HFFc6 (cell line): ENCODE measurements at places on chromosomes 2 and 18. TPM values are rescaled to one million over a fixed set of nuclear protein-coding genes. Genes with fewer than 3 reads are reported as not detected.

DNA sequence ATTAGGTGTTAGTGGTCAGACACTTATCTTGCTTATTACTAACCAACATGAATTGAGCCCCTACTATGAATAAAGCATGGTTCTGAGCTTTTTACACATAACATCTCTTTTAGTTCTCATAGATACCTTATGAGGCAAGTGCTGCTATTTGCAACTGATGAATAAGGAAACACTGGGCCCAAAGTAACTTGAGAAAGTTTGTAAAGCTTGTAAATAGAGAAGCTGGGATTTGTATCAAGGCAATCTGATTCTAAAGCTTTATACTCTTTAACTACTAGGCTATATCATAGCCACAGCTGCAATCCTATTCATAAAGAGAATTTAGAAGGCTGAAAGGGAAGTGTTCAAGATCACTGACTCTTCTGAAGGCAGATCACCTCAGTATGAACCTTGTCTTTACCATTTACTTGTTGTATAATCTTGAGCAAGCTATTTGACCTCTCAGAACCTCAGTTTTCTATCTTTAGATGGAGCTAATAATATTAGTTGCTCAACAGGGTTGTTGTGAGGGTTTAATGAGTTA is 60.4 kb downstream of the ABCB11 start:
- H3K27me3 ChIP-seq = no peaks in the 10 kb centered on the region; the same call in 1 of the 2 replicates
- no peaks in the 10 kb centered on the region for H3K36me3 ChIP-seq
- no peaks in the 10 kb centered on the region for H3K4me1 ChIP-seq
- no peak overlapping the region for H3K4me3 ChIP-seq
- H3K27ac ChIP-seq = no peak overlapping the region

- H3K27me3 ChIP-seq = no peaks in the 10 kb centered on the region
- H3K36me3 ChIP-seq = peaks cover 5% of the 10 kb centered on the region
- no peak overlapping the region for H3K4me3 ChIP-seq
- H3K4me1 ChIP-seq = no peaks in the 10 kb centered on the region
- DNase-seq = no peak
- no peak overlapping the region for H3K27ac ChIP-seq
Measured at GRCh38 chr18:38693104-38693503, 1127.5 kb upstream of the CELF4 start.

DNA sequence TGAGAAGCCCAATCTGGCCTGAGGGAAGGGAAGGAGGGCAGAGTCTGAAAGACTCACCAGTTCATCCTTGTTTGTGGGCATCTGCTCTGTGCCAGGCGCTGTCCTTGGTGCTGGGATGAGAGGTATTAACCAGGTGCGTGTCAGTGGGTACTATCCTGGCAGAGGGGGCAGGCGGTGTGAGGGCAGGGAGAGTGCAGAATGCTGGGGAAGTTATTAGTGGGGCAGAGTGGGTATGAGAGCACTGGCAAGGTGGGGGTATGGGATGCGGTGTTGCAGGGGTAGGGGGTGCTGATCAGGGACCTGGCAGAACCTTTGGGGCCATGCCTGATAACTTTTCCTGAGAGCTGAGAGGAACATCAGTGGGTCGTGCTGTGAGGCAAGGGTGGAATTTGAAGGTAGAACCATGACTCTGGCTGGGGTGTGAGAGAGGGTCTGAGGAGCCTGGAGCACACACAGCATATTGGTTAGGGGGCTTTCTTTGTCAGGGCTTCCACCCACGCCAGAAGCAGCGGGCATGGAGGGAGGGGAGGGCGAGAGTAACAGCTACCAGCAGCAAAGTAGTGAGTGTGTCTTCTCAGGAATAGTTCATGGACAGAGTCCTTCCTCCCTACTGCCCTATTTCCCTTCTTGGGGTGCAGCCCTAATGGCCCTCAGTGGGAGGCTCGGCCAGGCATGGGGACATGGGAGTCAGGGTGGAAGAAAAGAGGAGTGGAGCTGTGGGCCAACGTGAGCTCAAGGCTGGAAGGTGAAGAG is 290.7 kb downstream of the CYP26B1 start:
- H3K36me3 ChIP-seq = peaks cover 5% of the 10 kb centered on the region
- no peak for DNase-seq
- no peaks in the 10 kb centered on the region for H3K4me1 ChIP-seq

- DNase-seq = no peak
- H3K4me1 ChIP-seq = peaks cover 20% of the 10 kb centered on the region
- H3K36me3 ChIP-seq = no peaks in the 10 kb centered on the region
- peaks cover 2% of the 10 kb centered on the region; the same call in 1 of the 2 replicates for H3K27me3 ChIP-seq
Measured at GRCh38 chr18:62885804-62886203, 170.5 kb downstream of the PHLPP1 start.

- no peaks in the 10 kb centered on the region for H3K36me3 ChIP-seq
- no peak for DNase-seq
- peaks cover 31% of the 10 kb centered on the region for H3K27me3 ChIP-seq
- H3K4me1 ChIP-seq = no peaks in the 10 kb centered on the region
Measured at GRCh38 chr18:62396381-62396780, 71.3 kb downstream of the TNFRSF11A start.

EVA1A gene
- 69.2 to 85.1 TPM (median 77.1 TPM) in 3 replicates for total RNA-seq

NEU4 gene
- total RNA-seq = 0.08 TPM in 1 of 3 replicates, not detected in the others

RGPD3 gene
- total RNA-seq = 0.07 to 0.12 TPM (median 0.09 TPM) in 3 replicates

- H3K27me3 ChIP-seq = no peaks in the 10 kb centered on the region
- DNase-seq = no peak
- no peak overlapping the region for H3K4me3 ChIP-seq
- no peak overlapping the region for H3K27ac ChIP-seq
- no peaks in the 10 kb centered on the region for H3K4me1 ChIP-seq
Measured at GRCh38 chr18:7889515-7889914, 322.4 kb downstream of the PTPRM start.

UNC80 gene
- total RNA-seq = not detected in 3 replicates

AQP12B gene
- not detected in 3 replicates for total RNA-seq

RETREG2 gene
- total RNA-seq = 78.2 to 86.7 TPM (median 83.1 TPM) in 3 replicates

- H3K36me3 ChIP-seq = no peaks in the 10 kb centered on the region
- DNase-seq = no peak
- no peak overlapping the region for H3K27ac ChIP-seq
- no peaks in the 10 kb centered on the region for H3K4me1 ChIP-seq
Measured at GRCh38 chr2:126793885-126794613, 104.6 kb upstream of the TEX51 start.

ADD2 gene
- total RNA-seq = not detected in 3 replicates

MROH2A gene
- not detected in 3 replicates for total RNA-seq

- H3K27ac ChIP-seq = peak within 1 kb of the TSS; percentile 89
- H3K27me3 ChIP-seq = peaks cover 6% of the 10 kb centered on the region
- H3K36me3 ChIP-seq = no peaks in the 10 kb centered on the region
- H3K4me1 ChIP-seq = peaks cover 12% of the 10 kb centered on the region
Measured at GRCh38 chr2:11155381-11156035, at the start of gene SLC66A3. TSS of gene SLC66A3 (plus strand) at chr2:11155467. CDS start at chr2:11155547, 80 bp downstream.

METTL8 gene
- 16.5 and 17.7 TPM in 2 replicates for total RNA-seq

GRCh38 chr2:172449911-172450550 is 22.6 kb downstream of the ITGA6 start:
- H3K36me3 ChIP-seq = peaks cover 9% of the 10 kb centered on the region; the same call in 1 of the 2 replicates
- peaks cover 71% of the 10 kb centered on the region for H3K4me1 ChIP-seq
- peak overlapping the region; percentile 68 for H3K4me3 ChIP-seq
- peak; percentile 67 for DNase-seq
- H3K27ac ChIP-seq = peak overlapping the region; percentile 77

- H3K36me3 ChIP-seq = no peaks in the 10 kb centered on the region
- H3K27ac ChIP-seq = no peak overlapping the region
- H3K4me1 ChIP-seq = peaks cover 10% of the 10 kb centered on the region
- no peak for DNase-seq
- no peak overlapping the region for H3K4me3 ChIP-seq
Measured at GRCh38 chr2:136013955-136014354, 28.5 kb upstream of the DARS1 start.

- H3K27ac ChIP-seq = no peak overlapping the region
- no peaks in the 10 kb centered on the region for H3K27me3 ChIP-seq
Measured at GRCh38 chr2:69831354-69831905, 2.0 kb downstream of the GMCL1 start.

DNA sequence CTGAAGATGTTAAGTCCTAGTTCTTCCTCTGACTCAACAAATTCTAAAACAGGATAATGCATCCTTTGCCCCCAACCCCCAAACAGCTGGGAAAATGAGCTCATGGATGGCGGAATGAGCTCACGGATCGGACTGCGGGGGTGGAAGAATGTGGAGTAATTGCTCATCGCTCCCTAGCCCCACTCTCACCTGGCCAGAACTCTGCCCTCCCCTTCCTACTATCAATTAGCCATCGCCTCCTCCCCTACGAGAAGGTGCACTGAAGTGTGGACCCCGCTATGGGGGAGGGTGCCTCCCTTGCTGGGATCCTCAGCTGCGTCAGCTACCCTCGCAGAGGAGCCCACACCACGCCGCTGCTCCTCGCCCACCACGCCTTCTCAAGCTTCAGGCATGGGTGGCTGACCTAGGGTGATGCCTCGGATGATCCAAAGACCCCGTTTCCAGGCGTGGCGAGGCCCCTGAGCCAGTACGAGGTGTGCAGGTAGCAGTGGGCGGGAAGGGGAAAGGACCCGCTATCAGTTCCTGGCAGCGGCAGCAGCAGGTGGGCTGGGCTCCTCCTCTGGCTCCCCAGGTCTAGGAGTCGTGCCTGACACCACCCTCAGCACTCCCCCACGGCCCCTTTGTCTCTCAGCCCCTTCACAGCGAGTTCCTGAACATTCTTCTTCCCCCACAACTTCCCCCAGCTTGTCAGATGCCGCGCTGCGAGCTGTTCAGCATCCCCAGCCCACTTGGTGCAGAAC is 82.1 kb upstream of the POMC start:
- no peak overlapping the region for H3K27ac ChIP-seq
- H3K36me3 ChIP-seq = no peaks in the 10 kb centered on the region
- peaks cover 1% of the 10 kb centered on the region for H3K27me3 ChIP-seq

NOSTRIN gene
- not detected in 3 replicates for total RNA-seq

- peaks cover 26% of the 10 kb centered on the region for H3K4me1 ChIP-seq
- peaks cover 59% of the 10 kb centered on the region for H3K27me3 ChIP-seq
- H3K4me3 ChIP-seq = peak within 1 kb of the TSS; percentile 71; the same call in 1 of the 2 replicates
- DNase-seq = no peak
- no peak within 1 kb of the TSS for H3K27ac ChIP-seq
Measured at GRCh38 chr2:176156807-176157498, at the start of gene HOXD3. TSS of gene HOXD3 (plus strand) at chr2:176157307. CDS start at chr2:176169115, 11,808 bp downstream.

SAG gene
- total RNA-seq = not detected in 3 replicates

DNA sequence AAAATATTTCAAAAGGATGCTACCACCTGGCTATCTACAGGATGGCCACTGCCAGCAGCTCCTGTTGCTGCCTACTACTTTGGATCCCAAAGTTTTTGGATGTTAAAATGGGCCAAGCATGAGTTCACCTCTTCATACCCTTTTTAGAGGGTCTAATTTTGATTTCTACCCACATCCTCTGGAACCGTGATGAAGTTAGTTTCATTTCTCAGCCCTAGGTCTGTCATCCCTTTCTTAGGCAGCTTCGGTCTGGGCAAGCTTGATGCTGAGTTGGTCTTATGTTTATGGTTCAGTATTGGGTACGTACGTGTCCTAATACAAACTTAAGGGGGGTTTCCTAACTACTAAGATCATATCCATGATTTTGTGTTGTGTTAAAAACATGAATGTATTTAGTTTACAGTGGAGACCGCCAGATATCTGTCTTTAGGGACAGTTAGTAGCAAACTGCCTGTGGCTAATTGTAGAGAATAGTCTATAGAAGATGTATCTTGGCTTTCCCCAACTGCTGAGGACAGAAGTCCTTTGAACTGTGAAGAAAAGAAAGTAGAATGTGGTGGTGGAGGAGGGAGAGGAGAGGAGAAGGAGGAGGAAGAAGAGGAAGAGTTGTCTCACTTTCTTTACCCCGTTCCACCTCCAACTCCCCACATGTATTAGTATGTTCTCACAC is 184.9 kb downstream of the UBE2E3 start:
- H3K36me3 ChIP-seq = no peaks in the 10 kb centered on the region; the same call in 1 of the 2 replicates
- H3K4me1 ChIP-seq = peaks cover 12% of the 10 kb centered on the region
- no peak overlapping the region for H3K4me3 ChIP-seq
- H3K27ac ChIP-seq = no peak overlapping the region
